Foreskin fibroblast (primary cell): ENCODE measurements at places on chromosomes 7 and 10.

DNA sequence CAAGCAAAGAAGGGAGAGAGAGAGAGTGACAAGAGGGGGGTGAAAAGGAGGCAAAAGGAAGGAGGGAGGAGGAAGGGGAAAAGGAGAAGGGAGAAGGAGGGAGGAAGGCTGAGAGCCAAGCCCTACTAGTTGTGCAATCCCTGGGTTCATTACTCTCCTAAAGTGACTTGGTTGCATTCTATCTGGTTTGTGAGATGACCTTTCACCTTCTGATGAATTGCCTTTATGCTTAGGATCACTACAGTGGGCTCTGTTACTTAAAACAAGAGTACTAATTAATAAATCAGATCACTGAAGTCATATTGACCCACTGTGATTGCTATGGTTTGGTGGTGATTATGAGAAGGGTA lies 144.9 kb downstream of the KIF20B start:
- DNase-seq: no peak

- no peak for DNase-seq
Measured at GRCh38 chr7:37405128-37405527, 43.5 kb downstream of the ELMO1 start.

- peak; percentile 94 for DNase-seq
Measured at GRCh38 chr7:101165075-101165957, at the start of gene VGF. TSS of gene VGF (minus strand) at chr7:101165569. CDS start at chr7:101164843, 726 bp downstream.

- no peak for DNase-seq
Measured at GRCh38 chr10:43206391-43207235, 60.3 kb downstream of the RASGEF1A start.

DNA sequence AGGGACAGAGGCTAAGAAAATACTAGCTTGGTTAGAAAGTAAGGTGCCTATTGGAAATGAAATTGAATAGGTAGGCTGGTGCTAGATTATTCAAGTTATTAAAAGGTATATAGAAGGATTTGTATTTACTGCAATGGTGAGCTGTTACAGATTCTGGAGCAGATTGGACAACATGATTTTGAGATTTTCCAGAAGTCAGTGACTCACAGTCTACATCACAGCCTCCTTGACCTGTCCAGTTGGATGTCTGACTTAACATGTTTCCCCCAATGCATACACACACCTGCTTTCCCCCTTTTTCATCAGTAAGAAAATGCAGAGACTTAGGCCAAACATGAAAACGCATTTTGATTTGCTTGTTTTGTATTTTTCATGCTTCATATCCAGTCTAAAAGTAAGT lies 33.4 kb downstream of the STARD3NL start:
- no peak for DNase-seq

DNA sequence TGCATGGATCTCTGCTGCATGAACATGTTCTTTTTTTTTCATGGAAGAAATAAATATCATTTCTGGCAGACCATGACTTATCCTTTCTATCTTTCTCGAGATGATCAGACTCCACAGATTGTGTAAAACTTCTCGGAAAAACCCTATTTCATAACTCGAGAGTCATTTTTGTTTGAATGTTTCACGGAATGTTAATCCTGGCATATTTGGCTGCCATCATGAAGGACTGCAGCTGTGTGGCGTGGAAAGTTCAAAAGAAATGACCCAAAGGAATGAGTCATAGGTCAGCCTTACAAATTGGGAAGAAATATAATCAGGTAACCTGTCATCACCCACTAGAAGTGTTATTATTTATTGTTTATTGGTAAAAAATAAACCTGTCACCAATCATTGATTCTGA lies 566.8 kb downstream of the SDK1 start:
- peak; percentile 4 for DNase-seq

DNA sequence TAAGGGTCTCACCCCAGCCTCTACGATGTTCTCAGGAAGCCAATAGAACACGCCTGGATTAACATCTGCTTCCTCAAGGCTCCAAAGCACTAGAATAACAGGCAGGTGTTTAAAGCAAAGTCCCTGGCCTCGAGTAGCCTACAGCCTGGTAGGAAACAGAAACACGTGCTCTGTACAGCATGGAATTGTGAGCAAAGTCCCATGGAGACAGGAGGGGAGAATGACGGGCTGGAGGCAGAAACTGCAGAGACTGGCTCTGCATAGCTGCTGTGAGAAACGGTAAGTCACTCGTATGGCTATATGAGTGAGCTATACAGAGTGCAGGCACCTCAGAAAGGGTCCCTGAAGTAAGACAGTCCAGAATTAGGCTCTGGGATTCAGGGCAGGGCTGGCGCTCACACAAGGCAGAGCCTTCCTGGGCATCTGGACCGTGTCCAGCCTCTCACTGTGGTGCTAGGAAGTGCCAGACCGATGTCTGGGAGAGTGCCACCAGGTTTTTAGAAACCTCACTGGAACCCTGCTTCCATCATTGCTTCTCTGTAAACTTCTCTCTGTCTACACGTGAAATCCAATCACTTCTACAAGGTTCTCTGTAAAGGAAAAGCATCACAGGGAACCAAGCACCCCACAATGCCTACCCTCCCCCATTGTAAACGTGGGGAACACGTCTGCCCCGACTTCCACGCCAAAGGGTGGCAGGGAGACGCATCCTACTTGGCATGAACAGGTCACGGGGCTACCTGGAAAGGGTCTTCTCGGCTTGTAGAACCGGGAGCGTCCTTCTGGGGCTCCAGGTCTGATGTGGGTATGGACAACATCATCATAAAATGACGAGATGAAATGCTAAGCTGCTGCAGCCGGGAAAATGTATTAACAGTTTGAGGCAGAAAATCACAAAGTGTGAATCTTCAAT lies 38.8 kb upstream of the SHH start:
- no peak for DNase-seq

DNA sequence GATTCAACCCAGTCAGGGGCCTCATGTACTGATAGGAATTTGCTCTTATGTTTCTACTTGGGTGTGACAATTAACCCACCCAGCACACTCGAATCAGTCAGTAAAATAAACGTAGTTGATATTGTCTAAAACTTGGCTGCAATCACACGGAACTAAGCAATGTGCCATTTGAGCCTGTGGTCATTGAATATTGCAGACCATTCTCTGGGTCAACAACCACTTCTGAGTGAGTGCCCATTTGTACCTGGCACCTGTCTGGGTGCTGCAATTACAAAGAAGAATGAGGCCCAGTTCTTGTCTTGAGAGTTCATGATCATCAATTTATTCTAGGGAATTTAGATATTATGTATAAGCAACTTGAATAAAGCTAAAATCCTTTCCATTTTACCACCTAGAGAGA lies 29.8 kb downstream of the NPY start:
- no peak for DNase-seq

GRCh38 chr7:102320601-102321350 lies 34.1 kb downstream of the SH2B2 start:
- DNase-seq: no peak

GRCh38 chr7:153061910-153062528 lies 302.5 kb downstream of the ACTR3B start:
- DNase-seq: no peak

GRCh38 chr10:59311025-59311424 lies 51.3 kb downstream of the FAM13C start:
- no peak for DNase-seq

DNA sequence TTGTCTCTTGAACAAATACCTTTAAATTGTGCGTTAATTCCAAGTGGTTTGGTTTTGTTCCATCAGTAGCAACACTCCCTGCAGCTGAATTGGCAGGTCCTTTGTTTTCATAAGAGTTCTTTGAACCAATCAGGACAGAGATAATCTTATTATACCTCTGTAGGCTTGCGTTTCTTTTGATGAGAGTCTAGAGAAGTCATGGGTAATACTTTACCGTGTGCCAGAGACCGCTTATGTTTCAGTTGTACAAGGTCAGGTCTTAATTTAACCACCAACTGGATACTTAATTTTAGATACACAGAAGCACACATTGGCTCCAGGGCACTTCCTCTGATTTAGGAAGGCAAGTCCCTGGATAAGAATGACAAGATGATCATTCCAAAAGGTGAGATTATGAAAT lies at the start of gene ASB15:
Gene ASB15 (plus strand): TSS at position 292 of the 400 bp plus-strand sequence. CDS start 12,682 bp downstream, outside the sequence.
- DNase-seq: no peak

GRCh38 chr10:131703941-131704340 lies 196.9 kb upstream of the PPP2R2D start:
- DNase-seq: no peak

GRCh38 chr10:33664070-33664469 lies 329.6 kb upstream of the NRP1 start:
- DNase-seq: peak; percentile 53

DNA sequence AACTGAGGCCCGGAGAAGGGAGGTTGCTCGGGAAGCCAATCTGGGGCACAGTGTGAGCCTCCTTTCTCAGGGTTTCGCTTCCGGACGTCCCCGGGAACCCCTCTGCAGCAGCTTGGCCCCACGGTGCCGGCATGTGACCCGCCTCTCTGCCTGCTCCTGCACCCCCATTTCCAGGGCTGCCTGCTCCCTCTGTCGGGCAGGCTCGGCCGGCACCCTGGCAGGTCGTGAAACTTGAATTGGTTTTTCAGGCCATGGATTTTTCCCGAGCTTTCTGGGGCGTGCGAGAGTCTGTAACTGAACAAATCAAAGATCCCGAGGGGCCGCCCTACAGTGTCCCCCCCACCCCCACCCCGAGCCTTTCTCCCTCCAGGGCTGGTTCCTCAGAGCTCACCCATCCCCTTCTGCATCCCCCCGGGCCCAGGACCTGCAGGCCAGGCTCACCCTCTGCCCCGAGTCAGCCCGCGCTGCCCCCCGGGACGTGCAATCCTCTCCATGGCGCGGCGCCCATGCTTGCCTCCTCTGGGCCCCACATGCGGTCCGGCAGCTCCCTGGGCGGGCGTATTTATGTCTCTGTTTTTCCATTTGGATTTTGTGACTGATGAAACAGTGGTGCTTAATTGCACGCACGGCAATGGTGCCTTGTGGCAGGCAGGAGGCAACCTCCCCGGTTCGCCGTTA lies 58.1 kb downstream of the UNCX start:
- DNase-seq: no peak

DNA sequence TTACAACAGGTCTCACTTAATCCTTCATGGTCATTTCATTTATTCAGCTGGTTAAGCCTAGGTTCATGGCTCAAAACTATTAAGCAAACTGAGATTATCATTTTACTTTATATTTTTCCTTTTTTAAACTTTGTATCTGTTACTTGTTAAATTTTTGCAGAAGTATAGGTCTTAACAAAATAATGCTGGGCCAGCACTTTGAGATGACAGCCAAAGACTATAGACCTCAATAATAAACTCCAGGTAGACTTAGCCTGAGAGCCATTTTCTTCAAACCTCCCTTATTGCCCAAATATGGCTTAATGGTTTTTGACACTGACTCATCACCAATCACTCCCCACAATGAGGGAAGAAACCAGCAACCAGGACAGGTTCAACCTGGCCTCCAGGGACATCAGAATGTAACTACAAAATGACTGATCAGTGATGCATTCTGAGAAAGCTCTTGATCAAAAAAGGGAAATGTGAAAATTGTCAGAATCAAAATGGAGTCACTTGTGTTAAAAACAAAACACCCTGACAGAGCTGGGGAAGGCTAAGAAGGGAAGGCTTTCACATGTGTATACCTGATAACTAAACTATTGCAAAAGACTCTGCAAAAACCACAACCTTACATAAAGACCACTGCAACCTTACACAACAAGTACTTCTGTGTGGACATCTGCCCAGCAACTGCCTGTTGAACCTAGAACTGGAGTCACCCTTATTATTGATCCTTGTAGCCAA lies 2.1 kb upstream of the CCDC126 start:
- no peak for DNase-seq

- no peak for DNase-seq
Measured at GRCh38 chr10:71523756-71524155, 127.0 kb downstream of the CDH23 start.

DNA sequence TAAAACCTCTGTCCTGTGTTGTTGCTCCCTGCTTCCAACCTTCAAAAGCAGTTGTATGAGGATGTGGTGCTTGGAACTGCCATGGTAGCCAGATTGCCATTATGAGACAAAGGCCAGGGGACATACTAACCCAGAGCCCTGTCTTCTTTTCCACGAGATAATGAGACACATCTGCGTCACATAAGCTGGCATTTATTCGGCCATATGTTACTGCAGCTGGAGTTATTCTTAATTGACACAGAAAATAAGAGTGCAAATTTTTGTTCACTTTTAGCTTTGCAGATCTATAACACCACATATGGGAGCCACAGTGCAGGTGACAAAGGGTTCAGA lies 15.5 kb upstream of the PDLIM1 start:
- DNase-seq: no peak

DNA sequence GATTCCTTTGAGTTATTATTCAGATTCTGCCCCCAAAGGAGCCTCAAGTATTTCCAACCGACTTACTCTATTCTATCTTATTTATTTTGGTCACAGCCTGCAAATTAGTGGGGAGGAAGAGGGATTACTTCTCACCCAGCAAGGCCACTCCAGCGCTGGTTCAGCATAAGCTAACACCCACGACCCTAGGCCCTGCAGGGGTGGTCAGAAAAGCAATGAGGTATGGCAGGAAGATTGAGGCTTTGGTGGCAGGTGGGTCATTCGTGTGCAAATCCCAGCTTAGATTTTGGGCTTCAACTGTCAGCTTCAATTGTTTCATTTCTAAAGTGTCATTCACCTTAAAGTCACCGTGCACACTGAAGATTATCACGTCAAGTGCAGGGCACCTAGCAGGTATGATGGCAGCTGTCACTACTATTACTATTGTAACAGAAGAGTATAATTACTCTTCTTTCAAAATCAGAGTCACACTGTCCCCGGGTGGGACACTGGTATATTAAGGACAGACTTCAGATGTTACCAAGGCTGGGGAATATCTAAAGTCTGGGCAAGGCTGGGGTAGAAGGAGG lies 48.8 kb upstream of the OPTN start:
- no peak for DNase-seq

DNA sequence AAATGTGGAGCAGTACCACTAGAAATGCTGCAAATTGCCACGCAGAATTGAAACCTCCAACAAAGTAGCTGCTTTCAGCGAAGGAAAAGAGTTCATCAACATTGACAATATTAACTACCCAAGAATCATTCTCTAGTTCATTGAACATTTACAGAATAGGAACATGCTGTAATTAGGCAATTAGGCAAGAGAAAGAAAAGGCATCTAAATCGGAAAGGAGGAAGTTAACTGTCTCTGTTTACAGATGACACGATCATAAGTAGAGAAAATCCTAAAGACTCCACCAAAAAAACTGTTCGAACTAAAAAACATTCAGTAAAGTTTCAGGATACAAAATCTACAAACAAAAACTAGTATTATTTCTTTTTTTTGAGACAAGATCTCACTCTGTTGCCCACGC lies 8.9 kb upstream of the PKD1L1 start:
- no peak for DNase-seq

DNA sequence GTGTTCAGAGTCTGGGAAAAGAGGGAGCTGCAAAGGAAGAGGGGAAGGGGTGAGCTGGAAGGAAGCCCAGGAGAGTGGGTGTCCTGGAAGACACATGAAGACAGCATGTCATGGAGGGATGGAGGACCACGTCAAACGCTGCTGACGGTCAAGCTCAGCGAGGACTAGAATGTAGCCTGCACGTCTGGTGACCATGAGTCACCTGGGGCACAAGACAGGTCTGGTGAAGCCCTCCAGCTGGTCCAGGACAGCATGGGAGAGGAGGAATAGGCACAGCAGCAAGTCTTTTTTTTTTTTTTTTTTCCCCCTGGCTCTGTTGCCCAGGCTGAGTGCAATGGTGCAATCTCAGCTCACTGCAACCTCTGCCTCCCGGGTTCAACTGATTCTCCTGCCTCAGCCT lies 19.6 kb upstream of the AMZ1 start:
- DNase-seq: peak; percentile 52
